ENCODE measurements at places on chromosomes 2 and 18.

DNA sequence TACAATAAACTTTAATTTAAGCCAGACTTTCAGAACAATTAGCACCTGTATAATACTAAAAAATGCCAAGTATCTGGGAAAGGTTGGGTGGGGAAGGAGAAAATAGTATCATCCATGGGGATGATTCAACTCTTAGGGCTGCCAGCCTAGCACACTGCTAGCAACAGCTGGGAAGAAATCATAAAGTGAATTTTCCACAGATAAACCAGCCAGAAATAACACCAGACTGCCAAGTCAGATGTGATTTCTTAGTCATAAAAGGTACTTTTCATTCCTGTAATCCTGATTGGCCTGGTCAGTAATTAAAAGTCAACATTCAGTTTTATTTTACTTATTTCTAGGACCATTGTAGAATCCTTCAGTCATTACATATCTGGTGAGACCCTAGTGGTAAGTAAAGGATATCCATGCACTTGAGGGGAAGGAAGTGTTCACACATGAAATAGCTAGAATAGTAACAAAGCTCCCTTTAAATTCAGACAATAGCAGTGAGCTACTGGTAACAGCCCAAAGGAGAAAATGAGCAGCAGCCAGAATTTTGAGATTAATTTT, 59.4 kb downstream of the LIMS1 start:
- peak; percentile 72 for DNase-seq

DNA sequence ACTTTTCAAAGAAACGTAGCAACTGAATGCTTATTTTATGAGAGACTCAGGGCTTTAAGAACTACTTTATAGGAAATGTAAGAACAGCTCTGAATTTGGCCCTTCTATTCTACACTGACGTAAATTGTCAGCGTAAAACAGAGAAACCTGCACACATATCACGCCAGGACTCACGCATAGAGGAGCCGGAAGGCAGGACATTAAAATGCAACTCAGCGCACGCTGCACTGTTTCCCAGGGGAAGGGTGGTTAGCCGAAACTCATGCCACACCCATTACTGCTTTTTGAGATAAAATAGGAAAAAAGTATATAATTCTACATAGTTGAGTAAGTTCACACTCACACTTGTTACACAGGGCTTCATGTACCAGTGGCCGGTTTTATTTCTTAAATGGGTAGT, 7.4 kb downstream of the TUBB6 start:
- DNase-seq = no peak

- no peak for DNase-seq
Measured at GRCh38 chr2:100799686-100800085, 20.3 kb upstream of the NPAS2 start.

DNA sequence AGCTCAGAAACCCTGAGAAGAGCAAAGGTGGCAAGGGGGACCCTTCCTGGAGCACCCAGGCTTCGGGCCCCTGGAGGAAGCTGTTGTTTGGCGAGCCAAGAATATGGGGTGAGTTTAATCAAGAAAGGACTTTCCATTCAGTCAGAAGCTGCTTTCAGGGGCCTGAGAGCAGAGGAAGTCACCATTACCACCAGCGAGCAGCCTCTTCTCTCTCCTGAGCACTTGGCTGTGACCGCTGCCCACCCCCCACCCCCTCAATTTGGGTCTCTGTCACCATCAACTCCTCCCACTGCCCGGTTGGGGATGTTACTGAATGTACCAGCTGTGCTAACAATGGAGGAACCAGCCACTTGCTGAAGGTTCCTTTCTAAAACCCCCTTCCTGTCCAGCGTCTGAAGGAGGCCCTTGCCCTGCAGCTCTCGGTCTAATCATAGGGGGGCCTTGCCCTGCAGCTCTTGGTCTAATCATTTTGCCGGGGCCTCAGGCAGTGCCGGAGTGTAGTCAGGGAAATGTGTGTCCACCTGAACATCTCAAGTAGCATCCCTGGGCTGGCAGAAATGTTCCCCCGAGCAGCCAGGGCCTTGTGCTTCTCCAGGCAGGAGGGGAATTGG, 943 bp downstream of the INPP5D start:
- DNase-seq = no peak
